ENCODE measurements at places on chromosomes 16 and 17. TPM values are rescaled to one million over a fixed set of nuclear protein-coding genes. Genes with fewer than 3 reads are reported as not detected.

Gene HEATR3
- 8.6 TPM for polyA plus RNA-seq

GRCh38 chr17:31877911-31878702 lies 19.1 kb upstream of the COPRS start:
- DNase-seq: no peak

DNA sequence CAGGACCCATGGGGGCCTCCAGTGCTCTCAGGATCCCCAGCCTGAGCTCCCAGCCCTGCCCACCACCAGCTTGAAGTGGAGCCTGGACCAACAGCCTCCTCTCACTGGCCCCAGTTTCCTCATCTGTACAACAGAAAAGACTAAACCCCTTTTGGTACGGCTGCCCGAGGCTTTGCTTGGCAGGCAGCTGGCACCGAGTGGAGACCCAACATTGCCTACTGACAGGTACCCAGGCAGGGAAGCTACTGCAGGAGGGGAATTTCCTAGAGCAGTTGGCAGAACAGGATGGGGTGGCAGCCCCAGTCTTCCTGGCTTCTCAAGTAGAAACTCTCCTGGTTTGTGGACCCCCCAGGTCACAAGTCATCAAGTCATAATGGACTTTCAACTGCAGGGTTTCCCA lies 14.2 kb downstream of the SREBF1 start:
- DNase-seq: no peak

DNA sequence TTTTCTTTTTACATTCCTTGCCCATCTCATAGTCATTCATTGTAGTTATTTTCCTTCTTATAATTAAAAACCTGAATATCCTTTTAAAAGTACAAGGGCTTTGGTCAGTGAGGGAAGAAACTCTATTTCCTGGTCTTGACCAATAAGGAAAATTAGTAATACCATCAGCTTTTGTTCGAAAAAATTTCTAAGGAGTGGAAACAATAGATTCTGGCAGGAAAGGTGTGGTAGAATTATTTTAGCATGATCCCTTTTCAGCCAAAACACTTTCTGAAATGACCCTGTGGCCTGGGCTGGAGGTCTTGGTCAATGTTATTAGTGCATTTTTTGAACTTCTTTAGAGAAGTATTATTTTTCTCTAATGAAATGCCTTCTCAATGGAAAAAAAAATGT lies 36.6 kb downstream of the IQCK start:
- no peak for DNase-seq

Measured in psoas muscle (tissue), 8 donors.